ENCODE measurements at places on chromosomes 6 and 20.

GRCh38 chr6:111175109-111175508, 87.8 kb downstream of the SLC16A10 start:
- no peak for DNase-seq

- no peak for DNase-seq
These were observed 87.2 kb downstream of the DST start for GRCh38 chr6:56555438-56555872.

DNA sequence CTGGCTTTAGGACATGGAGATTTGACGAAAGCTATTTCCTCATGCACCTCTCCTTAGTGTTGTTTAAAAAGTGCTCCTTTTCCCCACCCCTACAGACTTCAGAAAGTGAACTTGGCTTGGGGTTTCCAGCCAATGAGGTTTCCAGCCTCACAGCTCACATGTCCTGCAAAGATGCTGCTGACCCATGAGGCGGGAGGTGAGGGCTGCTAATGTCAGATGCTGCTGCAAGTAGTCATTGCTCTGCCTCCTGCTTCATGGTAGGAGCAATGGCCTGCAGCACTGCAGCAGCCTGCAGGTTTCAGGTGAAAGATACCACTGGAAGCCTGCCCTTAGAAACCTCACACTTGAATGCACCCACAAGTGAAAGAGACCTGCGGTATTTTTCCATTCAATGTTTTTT, 112.8 kb downstream of the LAMP5 start:
- no peak for DNase-seq

- DNase-seq: no peak
These were observed 1261.9 kb upstream of the CITED2 start for GRCh38 chr6:140636271-140636907.

DNA sequence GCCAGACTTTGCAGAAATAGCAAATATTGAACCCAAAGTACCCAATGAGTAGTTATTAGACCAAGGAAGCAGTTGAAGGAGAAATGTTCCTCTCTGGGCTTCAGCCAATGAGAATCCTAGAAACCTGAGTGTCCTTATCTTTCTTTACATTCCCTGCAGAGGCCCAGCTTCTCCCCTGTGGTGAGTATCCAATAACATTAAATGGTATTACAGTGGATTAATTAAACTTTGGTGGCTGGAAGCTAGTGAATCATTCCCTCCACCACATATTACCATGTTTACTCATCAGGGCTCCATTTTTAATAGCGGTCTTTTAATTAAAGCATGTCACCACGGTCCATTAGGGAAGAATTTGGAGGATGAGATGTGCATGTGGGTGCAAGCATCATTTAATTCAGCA, 74.0 kb downstream of the UNC5CL start:
- DNase-seq: no peak

DNA sequence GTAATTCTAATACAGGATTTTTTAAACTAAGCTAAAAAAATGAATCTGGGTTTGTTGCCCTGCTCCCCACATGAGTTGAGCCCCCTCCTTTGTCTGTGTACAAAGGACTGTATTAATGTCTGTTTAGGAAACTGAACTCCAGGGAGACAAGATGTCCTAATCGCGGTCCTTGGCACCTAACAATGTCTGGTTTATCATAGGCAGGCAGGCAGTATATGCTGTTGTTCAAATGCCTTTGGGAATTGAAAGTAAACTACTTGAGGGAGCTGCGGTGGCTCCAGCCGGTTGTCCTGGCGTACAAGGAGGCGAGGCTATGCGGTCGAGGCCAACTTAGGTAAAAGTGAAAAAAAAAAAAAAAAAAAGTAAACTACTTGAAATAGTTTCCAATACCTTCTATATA, 98.5 kb downstream of the TULP4 start:
- no peak for DNase-seq

GRCh38 chr6:154482858-154483257, 27.6 kb downstream of the CNKSR3 start:
- DNase-seq: no peak

DNA sequence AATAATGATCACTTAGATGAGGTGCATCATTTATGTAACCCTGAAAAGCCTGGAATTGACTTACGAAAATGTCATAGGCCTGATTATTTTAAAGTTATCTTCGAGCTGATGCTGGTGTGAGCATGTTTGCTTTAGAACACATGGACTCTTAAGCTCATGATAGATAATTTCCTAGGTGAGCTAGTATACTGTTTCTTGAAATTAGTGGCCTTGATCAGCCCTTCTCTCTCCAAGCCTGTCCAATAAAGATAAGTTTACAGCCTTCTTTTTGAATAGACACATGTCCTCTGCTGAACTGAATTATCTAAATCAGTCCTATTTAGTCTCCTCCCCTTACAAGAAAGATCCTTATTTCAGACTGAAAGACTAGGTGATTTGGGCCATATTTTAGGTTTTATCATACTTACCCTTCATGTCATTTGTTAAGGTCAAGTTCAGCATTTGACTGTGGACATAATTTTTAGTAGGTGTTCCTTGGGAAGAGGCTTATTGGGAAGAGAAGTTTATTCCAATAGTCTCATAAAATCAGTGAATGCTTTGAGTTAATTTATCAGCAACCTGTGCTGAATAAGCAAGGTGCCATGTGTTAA, 15.3 kb downstream of the FOXO3 start:
- no peak for DNase-seq

DNA sequence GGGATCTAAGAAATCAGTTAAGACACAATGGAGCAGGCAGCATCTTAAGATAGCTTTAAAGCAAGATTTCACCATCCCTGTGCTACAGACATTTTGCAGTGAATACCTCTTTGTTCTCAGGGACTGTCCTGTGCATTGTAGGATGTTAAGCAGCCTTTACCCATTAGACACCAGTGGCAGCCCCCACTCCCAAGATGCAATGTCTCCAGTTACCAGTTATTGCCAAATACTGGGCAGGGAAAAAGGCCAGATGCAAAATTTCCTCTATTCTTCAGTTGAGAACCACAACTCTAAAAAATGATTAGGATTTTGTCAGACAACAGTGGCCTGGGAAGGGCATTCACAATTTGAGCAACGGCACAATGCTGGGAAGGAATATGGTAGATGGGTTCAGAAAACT, 6.1 kb downstream of the FBXO5 start:
- DNase-seq: no peak

- no peak for DNase-seq
These were observed 260.7 kb downstream of the ALDH8A1 start for GRCh38 chr6:134689177-134689576.

DNA sequence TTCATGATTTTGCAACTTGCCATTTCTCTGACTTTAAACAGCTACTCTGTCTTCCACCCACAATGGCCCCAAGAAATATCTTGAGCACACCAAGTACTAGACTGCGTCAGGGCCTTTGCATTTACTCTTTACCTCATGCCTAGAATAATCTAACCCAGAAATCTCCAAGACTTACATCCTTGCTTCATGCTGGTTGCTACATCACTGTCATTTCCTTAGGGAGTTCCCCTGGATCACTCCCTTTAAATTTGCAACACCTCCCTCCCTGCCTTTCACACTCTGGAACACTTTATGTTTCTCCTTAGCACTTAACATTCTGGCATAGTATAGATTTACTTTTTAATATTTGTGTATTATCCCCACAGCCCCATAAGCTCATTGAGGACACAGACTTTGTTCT, 4.9 kb upstream of the ELOVL5 start:
- DNase-seq: no peak

DNA sequence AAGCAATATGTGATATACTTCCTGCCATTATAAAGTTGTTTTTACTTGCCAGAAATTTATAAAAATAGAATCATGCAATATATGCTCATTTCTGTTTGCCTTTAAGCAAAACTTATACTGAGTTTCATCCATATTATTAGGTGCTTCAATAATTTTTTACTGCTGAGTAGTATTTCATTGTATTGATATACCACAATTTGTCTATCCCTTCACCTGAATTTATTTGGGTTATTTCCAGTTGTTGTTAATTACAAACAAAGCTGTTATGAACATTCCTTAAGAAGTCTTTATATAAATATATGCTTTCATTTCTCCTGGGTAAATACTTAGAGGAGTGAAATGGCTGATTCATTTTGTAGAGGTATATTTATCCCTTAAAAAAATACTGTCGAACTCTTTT, 864.1 kb downstream of the HACE1 start:
- DNase-seq: no peak

- DNase-seq: no peak
These were observed 1.2 kb upstream of the ATAT1 start for GRCh38 chr6:30625511-30625910.

DNA sequence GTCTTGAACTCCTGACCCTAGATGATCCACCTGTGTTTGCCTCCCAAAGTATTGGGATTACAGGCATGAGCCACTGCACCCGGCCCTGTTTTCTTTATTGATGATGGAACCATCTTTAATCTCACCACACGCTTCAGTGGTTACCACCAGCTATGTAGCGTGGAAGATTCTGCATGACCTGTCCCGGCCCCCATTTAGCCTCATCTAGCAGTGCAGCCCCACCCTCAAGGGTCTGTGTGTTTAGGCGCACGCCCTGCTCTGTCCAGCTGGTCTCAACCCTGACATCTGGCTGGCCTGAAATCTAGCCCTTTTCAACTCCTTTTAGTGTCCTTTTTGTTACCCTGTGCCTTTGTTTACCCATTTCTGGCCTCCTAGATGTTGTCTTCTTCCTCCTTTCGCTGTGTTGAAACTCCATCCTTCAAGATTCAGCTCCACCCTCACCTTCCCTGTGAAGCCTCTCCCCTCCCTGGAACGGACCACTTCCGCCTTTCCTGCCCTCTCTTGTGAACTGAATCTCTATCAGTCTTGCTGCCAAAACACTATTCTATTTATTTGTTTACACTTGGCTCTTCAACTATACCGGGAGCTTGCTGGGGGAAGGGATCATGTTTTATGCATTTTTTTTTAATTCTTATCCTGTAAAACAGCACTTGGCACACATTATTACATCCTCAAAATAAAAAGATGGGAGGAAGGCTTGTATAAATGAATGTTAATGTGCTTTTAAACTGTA, 101.0 kb upstream of the MTHFD1L start:
- DNase-seq: no peak

DNA sequence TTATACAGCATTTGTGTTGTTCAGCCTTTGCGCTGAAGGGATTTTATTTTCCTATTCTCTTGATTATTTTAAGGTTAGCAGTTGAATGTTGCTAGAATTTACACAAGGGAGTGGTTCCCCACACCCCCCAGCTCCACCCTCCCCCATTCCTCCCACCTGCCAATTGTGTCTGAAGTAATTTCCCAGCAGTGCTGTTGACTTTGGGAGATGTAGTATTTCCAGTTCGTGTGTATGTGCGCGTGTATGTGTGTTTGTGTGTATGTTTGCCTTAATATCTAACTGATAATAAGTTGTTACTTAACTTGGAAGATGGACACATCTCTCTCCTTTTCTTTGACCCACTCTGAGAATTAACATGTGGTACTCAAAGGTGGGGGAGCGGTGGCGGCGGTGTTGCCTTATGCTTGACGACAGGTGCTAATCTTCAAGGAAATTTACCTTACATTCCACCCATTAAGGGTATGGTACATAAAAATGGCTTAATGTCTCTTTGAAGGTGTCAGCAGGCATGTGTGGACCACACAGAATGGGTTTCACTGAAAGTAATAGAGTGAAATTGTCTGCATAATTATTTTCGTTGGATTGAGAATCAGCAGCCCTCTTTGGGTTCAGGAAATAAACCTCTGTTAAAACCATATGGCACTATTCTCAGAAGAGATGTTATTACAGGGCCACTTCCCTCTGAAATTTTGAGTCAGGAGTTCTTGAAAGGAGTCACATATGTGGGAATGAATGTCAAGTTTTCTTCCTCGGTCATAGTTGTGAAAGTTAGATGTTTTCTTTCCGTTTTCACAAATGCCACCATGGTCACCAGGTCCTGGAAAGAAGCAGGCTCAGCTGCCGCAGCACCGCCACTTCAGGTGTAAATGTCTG, 95.6 kb upstream of the SUPT3H start:
- DNase-seq: no peak

- DNase-seq: peak; percentile 42
These were observed 68.6 kb downstream of the BCKDHB start for GRCh38 chr6:80174900-80175572.
